Head of caudate nucleus (tissue), 42 donors: ENCODE measurements at places on chromosomes 13 and 19.

DNA sequence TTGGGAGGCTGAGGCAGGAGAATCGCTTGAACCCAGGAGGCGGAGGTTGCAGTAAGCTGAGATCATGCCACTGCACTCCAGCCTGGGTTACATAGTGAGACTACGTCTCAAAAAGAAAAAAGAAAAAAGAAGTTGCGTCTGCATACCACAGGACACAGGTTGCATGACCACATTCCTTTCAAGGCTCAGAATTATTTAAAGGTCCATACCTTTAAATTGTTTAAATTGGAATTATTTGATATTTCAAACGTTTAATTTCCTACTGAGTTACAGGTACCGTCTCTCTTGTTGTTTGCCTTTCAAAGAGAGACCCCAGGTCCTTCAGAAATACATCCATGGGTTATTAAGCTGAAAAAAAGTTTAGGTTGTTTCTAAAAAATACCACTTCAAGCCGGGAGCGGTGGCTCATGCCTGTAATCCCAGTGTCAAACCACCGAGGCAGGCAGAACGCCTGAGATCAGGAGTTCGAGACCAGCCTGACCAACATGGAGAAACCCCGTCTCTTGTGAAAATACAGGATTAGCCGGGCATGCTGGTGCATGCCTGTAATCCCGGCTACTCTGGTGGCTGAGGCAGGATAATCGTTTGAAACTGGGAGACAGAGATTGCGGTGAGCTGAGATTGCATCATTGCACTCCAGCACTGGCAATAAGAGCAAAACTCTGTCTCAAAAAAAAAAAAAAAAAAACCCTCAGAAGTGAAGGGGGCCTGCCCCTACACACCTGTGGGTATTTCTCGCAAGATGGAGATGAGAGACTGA, 18.6 kb downstream of the ZNF816 start:
- DNase-seq: no peak

- no peak for DNase-seq
Observed at GRCh38 chr13:50631041-50631440, 212.5 kb downstream of the DLEU7 start.

GRCh38 chr19:29945433-29945832, 3.4 kb downstream of the URI1 start:
- no peak for DNase-seq

DNA sequence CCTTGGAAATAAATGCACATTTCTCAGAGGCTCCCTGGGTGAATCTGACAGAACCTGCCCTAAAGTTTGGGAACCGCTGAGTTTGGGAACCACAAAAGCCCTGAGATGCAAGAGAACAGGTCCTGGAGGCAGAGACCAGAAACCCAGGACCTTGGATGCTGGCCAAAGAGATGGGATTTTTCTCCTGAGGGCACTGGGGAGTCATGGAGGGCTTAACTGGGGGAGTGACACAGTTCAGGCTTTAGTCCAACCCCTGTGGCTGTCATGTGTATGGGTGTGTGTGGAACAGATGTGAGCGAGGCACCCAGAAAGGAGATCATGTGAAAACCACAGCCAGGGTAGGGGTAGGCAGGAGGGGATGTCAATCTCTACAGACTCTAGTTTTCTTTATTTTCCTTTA, 3.9 kb upstream of the NCCRP1 start:
- no peak for DNase-seq

GRCh38 chr13:27619728-27620376, 477 bp downstream of the LNX2 start:
- no peak for DNase-seq

GRCh38 chr13:94712287-94712811, at the start of gene SOX21:
TSS of gene SOX21 (minus strand) at chr13:94712545. CDS start at chr13:94712049, 496 bp downstream.
- peak; percentile 80 for DNase-seq

GRCh38 chr19:36115453-36116343, at the start of gene TBCB:
TSS of gene TBCB (plus strand) at chr19:36115468. CDS start at chr19:36115561, 93 bp downstream.
- no peak for DNase-seq

DNA sequence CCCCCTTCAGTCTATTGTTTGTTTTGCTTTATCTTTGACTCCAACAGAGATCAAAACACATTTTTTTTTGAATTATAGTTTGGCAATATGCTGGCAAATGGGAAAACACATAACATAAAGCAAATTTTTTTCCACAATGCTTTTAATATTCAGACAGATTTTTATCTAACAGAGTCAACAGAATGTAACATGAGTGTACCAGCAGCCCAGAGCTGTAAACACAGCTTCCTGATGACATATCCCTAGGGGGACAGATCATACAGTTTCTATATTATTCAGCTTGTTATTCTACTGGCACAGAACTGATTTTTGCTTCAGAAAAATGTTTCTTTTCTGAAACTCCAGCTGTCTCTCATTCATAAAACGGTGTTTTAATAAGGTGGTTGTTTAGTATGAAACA, 168.8 kb downstream of the OLFM4 start:
- DNase-seq: no peak

DNA sequence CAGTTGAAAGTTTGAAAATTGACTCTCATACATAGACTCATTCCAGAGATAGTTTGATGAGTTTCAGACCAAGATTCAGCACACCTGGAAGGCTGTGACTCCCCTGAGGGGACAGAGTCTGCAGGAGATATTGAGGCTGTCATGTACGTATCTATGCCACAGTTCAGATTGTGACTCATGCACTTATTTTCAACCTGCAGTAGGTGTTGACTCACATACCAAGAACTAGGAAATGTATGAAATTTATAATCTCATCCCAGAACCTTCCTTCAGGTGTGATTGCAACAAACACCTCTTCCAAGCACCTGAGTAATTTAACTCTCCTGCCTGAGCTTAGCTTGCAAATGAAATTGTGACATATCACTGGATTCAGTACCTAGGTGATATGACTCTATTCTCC, 64.4 kb upstream of the ZNF43 start:
- peak; percentile 7 for DNase-seq

GRCh38 chr13:98478189-98479129, 98.4 kb downstream of the STK24 start:
- no peak for DNase-seq

DNA sequence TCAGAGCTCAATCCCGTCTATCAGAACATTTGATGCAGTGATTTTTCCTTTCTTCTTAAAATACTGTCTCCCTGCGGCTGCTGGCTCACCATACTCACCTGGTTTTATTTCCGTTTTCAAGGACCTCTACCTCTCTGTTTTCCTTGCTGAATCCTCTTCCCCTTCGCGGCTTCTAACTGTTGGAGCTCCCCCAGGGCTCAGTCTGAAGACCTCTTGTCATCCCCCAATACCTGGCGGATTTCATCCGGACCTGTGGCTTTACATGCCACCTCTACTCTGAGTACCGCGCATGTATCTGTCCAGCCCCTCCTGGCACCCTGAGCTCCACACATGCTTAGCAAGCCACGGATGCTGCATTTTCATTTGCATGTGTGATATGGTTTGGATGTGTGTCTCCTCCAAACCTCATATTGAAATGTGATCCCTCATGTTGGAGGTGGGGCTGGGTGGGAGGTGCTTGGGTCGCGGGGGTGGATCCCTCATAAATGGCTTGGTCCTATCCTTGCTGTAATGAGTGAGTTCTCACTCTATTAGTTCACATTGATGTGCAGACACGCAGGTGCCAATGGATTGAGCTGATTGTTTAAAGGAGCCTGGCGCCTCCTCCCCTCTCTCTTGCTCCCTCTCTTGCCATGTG, 106.2 kb upstream of the LSM14A start:
- no peak for DNase-seq

GRCh38 chr13:70090036-70090723, 17.4 kb upstream of the ATXN8OS start:
- DNase-seq: no peak

GRCh38 chr13:106357198-106357597, 178.3 kb downstream of the EFNB2 start:
- DNase-seq: no peak
